Adipose tissue (tissue), 3 donors: ENCODE measurements at places on chromosomes 1 and 21. TPM values are rescaled to one million over a fixed set of nuclear protein-coding genes. Genes with fewer than 3 reads are reported as not detected.

Gene GPX7
- polyA plus RNA-seq = 8.2 TPM

Gene NHLH1
- polyA plus RNA-seq = 0.21 TPM

Gene PLEKHN1
- polyA plus RNA-seq = 1.1 TPM

Gene KCNK1
- 3.6 TPM for polyA plus RNA-seq

Gene TMPRSS2
- 111 TPM for polyA plus RNA-seq

Gene S100A4
- polyA plus RNA-seq = 3,087 TPM

Gene CR2
- 0.22 TPM for polyA plus RNA-seq

Gene LAMC2
- 2.0 TPM for polyA plus RNA-seq

Gene LMX1A
- 0.03 TPM for polyA plus RNA-seq

Gene DEPDC1
- 0.07 TPM for polyA plus RNA-seq

Gene GSTM5
- 5.8 TPM for polyA plus RNA-seq

Gene PRR9
- not detected for polyA plus RNA-seq

Gene KRTAP19-3
- not detected for polyA plus RNA-seq

Gene RGS13
- 0.37 TPM for polyA plus RNA-seq

Gene SPOCD1
- polyA plus RNA-seq = 6.8 TPM

Gene COL11A1
- 0.03 TPM for polyA plus RNA-seq

Gene SOX13
- 18.6 TPM for polyA plus RNA-seq

Gene ORC1
- 0.30 TPM for polyA plus RNA-seq

Gene OR2T35
- polyA plus RNA-seq = not detected

Gene RGS8
- 0.03 TPM for polyA plus RNA-seq

Gene SPRR2B
- polyA plus RNA-seq = not detected

Gene KCNJ9
- not detected for polyA plus RNA-seq

Gene DCDC2B
- polyA plus RNA-seq = not detected

Gene GPN2
- polyA plus RNA-seq = 8.3 TPM

Gene AMIGO1
- polyA plus RNA-seq = 2.5 TPM

Gene ZNF593
- polyA plus RNA-seq = 94.6 TPM

Gene CKS1B
- polyA plus RNA-seq = 88.9 TPM

Gene YBX1
- 218 TPM for polyA plus RNA-seq

Gene SMG7
- polyA plus RNA-seq = 16.5 TPM

Gene NTNG1
- 0.07 TPM for polyA plus RNA-seq

Gene S100A9
- polyA plus RNA-seq = 139 TPM

Gene DENND4B
- polyA plus RNA-seq = 17.2 TPM

Gene GPR61
- not detected for polyA plus RNA-seq

Gene ZNF593OS
- polyA plus RNA-seq = 0.32 TPM

Gene FALEC
- 0.18 TPM for polyA plus RNA-seq

Gene OR2T2
- polyA plus RNA-seq = not detected

Gene DHRS3
- 173 TPM for polyA plus RNA-seq

Gene GJA4
- 68.1 TPM for polyA plus RNA-seq

Gene ZNF648
- polyA plus RNA-seq = not detected

Gene NPPA
- 0.49 TPM for polyA plus RNA-seq

Gene SNX7
- polyA plus RNA-seq = 21.3 TPM
